ENCODE measurements at places on chromosomes 1 and 21. TPM values are rescaled to one million over a fixed set of nuclear protein-coding genes. Genes with fewer than 3 reads are reported as not detected.

DNA sequence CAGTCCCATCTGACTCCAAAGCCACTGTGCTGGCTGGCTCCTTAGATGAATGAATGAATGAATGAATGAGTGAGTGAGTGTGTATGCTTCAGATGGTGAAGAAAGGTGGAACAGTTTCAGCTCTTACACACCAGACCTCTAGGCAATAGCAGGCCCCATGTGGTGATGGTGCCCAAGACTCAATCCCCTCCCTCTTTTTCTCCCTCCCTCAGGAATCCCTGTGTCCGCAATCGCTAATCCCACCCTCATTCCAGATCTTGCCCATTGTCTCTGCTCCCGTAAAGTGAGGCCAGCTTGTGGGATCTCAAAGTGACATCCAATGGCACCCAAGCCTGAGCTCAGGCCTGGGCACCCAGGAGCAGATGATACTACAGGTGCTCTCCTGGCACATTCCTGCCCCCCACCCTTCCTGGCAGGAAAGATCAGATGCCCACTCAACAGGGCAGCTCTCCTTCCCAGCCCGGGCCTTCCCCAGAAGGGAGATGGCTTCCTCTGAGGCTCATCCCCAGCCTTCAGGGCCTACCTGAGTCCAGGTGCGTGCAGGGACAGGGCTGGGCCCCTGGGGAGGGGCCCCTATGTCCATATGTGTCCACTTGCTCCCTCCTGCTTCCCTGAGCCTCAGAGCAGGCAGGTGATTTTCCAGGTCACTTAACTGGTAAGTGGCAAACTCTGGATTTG, 106.4 kb downstream of the HMGB4 start:
- no peak for DNase-seq

The BEND5 gene
- 0.45 TPM for total RNA-seq

The TLR5 gene
- total RNA-seq: not detected

The SLC25A34 gene
- total RNA-seq: 0.65 TPM

GRCh38 chr1:206081856-206082255, 28.9 kb downstream of the RHEX start:
- no peak for DNase-seq

The SH2D5 gene
- 1.6 TPM for total RNA-seq

Measured in fibroblast of the aortic adventitia (primary cell).